Lung (tissue), 17 donors: ENCODE measurements at places on chromosomes 16 and 17.
A peak's percentile ranks its signal among the peaks of the same experiment; 100 is the strongest.

DNA sequence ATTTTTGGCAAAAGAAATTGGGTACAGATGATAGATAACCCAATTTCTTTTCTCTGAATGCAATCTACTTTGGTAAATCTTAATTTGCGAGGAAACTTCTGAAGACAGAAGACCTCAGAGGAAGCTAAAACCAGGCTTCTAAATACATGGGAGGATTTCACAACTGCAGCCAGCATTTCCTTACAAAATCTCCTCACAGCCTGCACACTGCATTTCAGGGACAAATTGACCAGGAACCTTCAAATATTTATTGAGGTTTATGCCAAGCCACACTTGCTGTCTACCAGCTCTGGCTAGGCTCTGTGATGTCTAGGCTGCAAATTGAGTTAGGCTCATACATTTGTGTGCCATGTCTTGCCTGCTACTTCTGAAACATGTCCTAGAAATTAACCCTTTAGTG, 167.3 kb upstream of the CDH5 start:
- peak; percentile 59 for DNase-seq

GRCh38 chr17:1076299-1076981, 79.5 kb downstream of the TIMM22 start:
- no peak for DNase-seq

DNA sequence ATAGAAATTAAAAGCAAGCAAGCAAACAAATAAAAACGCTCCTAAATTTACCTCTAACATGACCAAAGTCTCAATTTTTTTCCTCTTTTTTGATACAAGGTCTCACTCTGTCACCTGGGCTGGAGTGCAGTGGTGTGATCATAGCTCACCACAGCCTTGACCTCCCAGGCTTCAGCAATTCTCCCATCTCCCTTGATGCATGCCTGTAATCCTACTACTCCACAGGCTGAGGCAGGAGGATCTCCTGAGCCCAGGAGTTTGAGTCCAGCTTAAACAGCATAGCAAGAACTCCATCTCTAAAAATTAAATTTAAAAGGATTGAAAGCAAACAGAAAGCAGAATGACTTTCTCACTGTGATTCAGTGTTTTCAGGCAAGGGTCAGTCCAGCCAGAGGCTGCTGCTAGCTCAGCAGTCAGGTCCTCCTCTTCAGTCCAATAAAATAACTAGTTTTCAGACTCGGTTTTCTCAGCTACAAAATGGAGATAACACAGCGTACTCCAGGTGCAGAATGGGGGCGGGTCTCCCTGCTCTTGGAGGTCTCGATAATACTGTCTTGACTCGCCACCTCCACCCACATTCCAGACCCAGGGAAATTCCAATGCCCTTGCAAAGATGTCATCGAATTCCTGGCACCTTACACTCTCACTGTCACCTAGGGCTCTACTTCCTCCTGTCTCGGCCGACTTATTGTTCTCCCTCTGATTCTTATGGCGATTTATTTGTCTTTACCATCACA, 20.7 kb upstream of the MRTFB start:
- DNase-seq, result no peak

- DNase-seq, result no peak
Observed at GRCh38 chr17:50920891-50921586, 54.9 kb upstream of the TOB1 start.

DNA sequence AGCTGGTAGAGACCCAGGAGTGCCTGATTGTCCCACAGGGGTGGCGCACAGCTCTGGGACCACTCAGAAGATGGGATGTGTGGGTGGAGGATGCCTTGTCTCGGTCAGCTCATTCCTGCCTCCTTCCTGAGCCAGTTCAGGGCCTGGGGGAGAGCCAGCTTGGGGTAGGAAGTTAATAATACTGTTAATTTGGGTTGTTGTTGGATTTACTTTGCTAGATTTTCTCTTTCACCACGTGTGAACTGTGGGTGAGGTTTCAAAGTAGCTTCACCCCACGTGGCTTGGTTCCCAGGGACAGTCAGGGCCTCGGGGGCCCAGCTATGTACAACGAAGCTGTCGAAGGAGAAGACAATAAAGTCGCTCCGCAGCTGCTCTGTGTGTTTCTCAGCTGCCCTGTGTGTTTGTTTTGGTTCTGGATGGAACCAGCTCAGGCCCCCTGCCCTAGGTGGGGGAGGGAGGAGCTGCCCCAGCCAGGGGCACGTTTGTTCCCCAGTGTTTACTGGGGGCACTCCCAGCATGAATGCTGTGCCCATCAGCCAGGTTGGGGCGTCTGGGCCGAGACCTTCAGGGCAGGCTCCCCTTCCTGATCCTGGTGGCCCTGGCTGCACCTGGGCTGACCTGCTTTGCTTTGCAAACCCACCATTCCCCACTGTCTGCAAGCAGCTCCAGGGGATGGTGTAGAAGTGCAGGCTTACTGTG, 2.3 kb downstream of the NUDT16L1 start:
- DNase-seq, result no peak

DNA sequence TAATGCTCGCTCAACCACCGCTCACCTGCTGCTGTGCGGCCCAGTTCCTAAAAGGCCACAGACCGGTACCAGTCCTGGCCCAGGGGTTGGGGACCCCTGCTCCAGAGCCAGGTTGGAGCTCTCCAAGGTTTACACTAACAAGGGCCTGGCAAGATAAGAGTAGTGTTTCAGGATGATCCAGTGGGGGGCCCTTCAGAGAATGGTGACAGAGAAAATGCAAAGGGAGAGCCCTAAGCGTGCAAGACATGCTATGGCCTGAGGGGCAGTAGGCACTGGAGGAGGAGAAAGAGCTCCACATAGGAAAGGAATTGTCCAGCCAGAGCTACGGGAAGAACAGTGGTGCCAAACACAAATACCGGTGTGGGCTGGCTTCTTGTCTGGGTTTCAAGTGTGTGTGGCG, 233.4 kb downstream of the STX8 start:
- no peak for DNase-seq

DNA sequence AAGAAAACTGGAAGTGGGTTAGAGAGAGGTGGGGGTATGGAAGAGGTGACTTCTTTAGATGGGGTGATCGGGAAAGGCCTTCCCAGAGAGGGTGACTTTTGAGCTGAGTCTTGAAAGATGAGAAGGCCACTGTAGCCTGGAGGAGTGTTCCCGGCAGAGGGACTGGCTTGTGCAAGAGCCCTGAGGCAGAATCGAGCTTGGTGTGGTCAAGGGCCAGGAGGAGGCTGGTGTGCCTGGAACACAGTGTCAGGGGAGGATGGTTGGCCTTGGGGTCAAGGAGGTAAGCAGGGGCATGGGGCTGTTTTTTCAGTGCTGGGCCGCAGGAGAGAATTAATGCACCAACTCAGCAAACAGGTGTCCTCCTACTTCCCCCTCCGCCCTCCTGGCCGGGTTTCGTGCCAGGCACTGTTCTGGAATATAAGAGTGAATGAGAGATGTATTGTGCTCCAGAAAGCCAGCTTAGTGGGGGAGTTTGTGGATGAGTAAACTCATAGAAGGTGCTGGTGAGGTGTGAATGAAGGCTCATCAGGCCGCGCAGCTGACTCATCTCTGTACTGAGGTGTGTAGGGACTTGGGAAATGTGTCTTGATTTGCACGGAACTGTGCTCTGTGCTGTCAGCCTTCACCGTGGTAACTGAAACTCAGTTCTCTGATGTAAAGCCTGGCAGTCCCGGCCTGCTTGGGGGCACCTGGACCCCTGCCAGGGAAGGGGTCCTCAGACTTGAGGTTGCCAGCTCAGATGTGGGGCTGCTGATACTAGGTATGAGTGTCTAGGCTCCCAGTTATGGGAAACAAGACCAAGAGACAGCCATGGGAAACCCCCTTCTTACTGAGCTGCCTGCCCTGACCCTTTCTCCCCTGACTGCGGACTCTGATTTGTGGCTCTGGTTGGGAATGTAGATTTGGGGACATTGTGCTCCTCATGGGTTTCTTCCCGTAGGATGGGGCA, 15.3 kb downstream of the KSR1 start:
- DNase-seq, result no peak

DNA sequence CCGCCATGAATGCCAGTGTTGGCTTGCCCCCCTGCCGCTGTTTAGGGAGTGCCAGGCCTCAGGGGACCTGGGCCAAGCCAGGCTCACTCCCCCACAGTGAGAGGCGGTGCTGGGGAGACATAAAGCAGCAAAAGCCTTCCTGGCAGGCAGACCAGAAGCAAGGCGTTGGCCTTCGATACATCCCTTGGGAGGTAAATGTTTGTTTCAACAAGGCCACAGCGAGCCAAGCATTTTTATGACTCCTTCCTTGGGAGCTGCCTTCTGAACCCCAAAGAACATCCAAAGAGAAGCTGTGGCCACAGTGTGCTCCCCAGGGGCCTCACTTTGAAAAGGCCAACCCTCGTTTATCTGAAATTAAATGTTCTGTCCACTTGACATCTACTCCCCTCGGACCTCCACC, 119.7 kb upstream of the CIBAR2 start:
- DNase-seq, result no peak

DNA sequence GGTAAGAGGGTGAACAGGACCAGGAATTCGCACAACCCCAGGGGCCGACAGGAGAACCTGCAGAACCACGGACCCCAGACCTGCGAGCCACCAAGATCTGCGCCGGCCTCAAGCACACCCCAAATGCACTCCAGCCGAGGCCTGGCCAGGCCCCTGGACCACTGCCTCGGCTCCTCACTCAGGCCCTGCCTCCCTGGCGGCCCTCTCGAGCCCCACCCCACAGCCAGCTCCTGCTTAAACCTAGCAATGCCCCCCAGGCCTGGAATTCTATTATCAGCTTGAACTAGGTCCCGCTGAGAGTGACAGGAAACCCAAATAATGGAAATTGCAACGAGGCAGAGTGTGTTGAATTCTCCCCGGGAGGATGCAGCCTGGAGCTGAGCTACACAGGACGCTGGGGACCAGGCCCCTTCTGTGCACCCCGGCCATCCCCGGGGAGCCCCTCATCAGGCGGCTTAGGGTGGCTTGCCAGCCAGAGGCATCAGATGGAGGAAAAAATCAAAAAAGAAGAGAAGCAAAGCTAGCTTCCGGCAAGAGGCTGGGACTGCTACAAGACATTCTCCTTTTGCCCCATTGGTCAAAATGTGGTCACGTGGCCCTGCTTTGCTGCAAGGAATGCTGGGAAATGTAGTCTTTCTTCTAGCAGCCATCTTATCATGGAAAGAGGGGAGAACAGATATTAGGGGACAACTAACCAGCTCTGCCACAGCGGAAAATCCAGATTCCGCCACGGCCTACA, 2.4 kb upstream of the ENPP7 start:
- peak; percentile 97 for DNase-seq

- DNase-seq, result peak; percentile 32
Observed at GRCh38 chr17:7323731-7324437, 5.3 kb downstream of the NEURL4 start.

DNA sequence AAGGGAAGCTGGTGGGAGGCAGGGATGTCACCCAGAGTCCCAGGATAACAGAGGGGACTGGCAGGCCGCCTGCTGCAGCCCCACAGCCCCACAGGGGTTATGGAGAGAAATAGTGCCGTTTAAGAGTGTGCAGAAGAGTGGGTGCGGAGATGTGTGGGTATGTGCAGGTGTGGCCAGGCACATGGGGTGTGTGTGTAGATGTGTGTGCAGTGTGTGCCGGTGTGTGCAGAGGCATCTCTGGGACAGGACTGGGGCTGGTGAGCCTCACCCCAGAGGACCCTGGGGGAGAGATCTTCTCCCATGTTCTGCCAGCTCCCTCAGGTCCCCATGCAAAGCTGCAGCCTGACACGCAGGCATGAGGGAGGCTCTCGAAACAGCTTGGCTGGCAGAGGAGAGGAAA, 157.4 kb downstream of the RBFOX3 start:
- DNase-seq, result no peak

GRCh38 chr16:86078121-86078600, 179.2 kb downstream of the IRF8 start:
- DNase-seq, result peak; percentile 16

DNA sequence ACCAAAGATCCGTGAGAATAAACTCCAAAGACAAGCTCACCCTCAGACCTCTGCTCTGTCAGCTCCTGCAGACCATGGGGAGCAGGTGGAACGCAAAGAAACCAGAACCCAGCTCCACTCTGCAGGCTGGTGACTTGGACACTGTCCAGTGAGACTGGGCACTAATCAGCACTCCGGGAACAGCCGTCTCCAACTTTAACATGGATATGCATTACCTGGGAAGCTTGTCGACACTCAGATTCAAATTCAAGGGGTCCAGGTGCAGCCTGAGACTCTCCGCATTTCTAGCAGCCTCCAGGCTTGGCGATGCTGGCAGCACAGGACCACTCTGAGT, 9.1 kb downstream of the SLX4 start:
- no peak for DNase-seq

DNA sequence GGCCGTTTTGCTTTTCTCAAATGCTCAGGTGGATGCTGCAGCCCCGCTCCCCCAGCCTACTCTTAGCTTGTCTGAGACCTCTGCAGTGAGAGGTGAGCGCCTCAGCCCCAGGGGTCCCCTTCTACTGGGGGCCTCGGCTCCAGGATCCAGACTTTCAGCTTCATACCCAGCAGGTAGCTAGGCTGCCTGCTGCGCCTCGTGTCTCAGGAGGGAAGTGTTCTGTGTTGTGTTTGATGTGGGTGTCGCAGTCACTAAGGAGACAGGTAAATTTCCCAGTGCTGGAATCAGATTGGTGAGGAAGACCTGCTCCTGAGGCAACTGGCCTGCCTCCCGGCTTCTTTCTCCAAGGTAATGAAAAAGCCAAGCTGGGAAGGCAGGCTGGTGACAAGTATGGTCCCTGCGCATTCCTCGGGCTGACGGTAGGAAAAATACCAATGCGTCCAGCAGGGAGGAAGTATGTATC, 604.0 kb upstream of the SALL1 start:
- DNase-seq, result no peak

GRCh38 chr17:63842173-63842539, 329 bp downstream of the SMARCD2 start:
- DNase-seq, result no peak

DNA sequence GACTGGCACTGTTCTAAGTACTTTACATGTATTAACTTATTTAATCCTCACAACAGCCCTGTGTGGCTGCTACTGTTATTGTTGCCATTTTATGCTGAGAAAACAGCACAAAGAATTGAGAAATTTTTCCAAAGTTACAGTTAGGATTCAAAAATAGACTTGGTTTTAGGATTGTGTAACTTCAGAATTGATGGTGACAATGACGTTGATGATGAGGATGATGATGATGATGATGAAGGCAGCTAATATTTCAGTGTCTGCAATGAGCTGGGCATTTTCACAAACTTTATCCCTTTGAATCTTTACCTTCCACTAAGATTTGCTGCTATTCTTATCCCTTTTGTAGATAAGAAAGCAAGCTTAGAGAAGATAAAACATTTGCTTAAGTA, 22.1 kb downstream of the PRKCB start:
- DNase-seq, result no peak

GRCh38 chr16:72979974-72980373, 68.0 kb downstream of the ZFHX3 start:
- DNase-seq, result no peak
